NCI-H2081 treated with DMSO at 0.1 percent for 48 hours (cell line): ENCODE measurements at places on chromosomes 1 and 21.

GRCh38 chr1:211739671-211740411, 64.4 kb upstream of the NEK2 start:
- DNase-seq, result no peak

DNA sequence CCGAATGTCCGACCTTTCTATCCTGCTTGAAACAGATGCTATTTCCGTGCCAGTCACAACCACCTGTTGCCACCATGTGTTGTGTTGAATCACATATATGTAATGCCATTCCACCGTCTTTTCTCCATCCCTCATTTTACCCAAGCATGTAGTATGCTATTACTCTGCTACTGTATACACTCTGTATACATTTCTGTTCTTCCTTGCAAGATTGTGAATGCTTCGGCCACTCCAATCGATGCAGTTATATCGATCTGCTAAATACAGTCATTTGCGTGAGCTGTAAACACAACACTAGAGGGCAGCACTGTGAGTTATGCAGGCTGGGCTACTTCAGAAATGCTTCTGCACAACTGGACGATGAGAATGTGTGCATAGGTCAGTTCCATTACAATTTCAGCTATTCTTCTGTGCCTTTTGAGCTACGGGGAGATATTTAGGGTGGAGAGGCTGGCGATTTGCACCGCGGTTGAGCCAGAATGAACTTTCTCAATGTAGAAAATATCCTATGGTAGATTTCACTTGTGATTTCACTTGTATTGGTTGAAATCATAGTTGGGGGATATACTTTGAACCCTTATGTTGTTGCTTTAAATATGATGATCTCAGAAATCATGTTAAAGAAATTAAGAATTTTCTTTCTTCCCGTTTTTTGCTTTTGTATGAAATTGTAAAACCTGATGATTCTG, 289.8 kb downstream of the NTNG1 start:
- no peak for DNase-seq

GRCh38 chr1:74641161-74641560, 32.4 kb downstream of the ERICH3 start:
- DNase-seq, result no peak

- no peak for DNase-seq
Measured at GRCh38 chr1:92749024-92749634, 35.8 kb downstream of the EVI5 start.

- no peak for DNase-seq
Measured at GRCh38 chr1:36773827-36774541, 260.3 kb downstream of the GRIK3 start.

DNA sequence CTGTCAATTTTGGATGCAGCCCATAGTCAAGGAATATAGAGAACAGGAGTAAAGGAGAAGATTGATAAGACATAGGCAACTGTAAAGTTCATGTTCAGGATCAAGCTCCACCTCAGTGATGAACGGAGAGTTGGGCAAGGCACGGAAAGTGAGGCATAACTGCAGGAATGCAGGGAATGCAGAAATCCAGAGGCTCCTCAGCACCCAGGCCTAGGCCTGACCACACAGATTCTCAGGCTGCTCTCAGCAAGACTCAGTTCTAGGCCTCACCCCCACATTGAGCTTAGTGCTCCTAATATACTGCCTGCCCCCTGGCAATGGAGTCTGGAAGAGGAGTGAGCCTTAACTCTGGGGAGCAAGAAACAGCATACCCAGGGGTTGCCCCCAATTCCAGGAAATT, 36.3 kb upstream of the S1PR1 start:
- no peak for DNase-seq

- DNase-seq, result no peak
Measured at GRCh38 chr21:37787456-37787855, 128.8 kb downstream of the KCNJ6 start.

DNA sequence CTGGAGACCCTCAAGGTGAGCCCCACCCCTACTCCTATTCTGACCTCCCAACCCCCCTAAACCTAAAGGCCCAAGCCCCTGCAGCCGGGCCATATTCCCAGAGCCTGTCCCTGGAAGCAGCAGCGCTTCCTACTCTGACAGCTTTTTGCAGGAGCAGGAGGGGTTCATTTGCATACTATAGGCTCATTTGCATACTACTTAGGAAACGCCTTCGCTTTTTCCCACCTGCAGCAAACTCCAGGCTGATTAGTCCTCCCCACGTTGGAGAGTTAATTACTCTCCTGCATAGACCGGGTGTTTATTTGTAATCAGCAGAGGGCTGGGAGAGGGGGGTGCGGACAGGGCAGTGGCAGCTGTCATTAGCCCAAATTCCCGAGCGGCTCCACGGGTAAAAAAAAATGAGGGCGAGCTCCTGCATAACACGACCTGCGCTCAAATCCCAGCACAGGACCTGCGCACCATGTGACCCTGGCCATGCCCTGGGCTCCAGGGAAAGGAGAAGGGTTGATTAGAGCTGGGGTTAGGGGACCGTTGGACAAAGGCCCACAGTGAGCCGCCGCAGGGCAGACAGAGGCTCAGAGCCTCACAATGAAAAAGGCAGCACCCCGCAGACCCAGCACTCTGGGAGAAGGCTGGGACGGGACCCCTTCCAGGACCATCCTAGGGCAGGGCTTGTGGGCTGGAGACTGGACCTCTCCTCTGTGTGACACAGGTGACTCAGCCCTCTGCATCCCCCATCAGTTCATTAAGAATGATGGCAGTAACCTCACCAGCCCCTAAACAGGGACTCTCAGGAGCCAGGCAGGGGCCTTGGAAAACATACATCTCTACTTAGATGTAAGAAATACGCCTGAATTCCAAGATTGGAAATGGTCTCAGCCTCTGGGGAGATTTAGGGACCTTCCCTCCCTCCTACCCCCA, 9.9 kb upstream of the C1QA start:
- no peak for DNase-seq
